NCI-H460 (cell line): ENCODE measurements at places on chromosomes 5 and 9. TPM values are rescaled to one million over a fixed set of nuclear protein-coding genes. Genes with fewer than 3 reads are reported as not detected.

The ZFP62 gene
- 38.7 and 44.1 TPM in 2 replicates for total RNA-seq

The C9orf50 gene
- total RNA-seq: 0.20 TPM in 1 of 2 replicates, not detected in the other

The RHOBTB3 gene
- total RNA-seq: 148 and 149 TPM in 2 replicates

The IRX2 gene
- total RNA-seq: 30.6 and 33.9 TPM in 2 replicates

The FGF18 gene
- total RNA-seq: not detected in 2 replicates

GRCh38 chr9:125646217-125646616 is 60.8 kb downstream of the MAPKAP1 start:
- no peak for DNase-seq

DNA sequence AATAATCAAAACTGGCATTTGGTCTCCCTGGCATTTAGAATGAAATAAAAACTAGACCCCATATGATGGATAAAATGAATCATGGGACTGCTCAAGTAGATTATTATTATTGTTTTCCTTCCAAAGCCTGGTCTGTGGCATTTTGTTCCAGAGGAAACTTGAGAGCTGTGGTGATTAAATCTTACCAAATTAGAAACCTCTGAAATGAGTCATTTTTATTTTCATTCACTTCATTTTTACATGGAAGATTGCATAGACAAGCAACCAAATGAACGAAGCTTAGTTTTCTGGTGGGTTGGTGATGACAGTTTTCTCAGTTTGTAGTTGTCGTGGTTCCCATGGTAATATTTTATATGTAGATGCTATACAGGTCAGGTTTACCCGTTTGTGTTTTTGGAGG is 23.4 kb downstream of the PAM start:
- DNase-seq: no peak

- no peak for DNase-seq
These were observed 30.9 kb downstream of the RHOBTB3 start for GRCh38 chr5:95761771-95762651.

- no peak for DNase-seq
These were observed 235.2 kb downstream of the NR3C1 start for GRCh38 chr5:143168171-143168741.

GRCh38 chr5:11361768-11362167 is 542.5 kb downstream of the CTNND2 start:
- DNase-seq: no peak

DNA sequence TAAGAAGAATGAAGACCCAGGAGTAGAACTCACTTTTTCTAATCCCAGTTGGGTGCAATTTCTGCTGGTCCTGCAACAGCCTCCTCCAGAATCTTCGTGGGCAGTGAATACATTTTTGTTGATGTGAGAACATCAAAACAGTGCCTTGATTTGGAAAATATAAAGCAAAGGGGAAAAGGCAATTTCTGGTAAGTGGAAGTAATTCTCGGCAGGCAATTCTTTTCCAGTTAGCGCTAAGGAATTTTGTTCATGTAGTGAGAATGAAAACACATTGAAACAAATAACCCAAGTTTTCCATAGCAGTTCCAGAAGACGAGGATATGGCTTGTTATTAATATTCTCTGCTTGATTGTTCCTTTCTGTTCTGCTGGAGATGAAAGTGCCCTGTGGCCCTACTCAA is 178.7 kb downstream of the SPATA31D1 start:
- no peak for DNase-seq

DNA sequence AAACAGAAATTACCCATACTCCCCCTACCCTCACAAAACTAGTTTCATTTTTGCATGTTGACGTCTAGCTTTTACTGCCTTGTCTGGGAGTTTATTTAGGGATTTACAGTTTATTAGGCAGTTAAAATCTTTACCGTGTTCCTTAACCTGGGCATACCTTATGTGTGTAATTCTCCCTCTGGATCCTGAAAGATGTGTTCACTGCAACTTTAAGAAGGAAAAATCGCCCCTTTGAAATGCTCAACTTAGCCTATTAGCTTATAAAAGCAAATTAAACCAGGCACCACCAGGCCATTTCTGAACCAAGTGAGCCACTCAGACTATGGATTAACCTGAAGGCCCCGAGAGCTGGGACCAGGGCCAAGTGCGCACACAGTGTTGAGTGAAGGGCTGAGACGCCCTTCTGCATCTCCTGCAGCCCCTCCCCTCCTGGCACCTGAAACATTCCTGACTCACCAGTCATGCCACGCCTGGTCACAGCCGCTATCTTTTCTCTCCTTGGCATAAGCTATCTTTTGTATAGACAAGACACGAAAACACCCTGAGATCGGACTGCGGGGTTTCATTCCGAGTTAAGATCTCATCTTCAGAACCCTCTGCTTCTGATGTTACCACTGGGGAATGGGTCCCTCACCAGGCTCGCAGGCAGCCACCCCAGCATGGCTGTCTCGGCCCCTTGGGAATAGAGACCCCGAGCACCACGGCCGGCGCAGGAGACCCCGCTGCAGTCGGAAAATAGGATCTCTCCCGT is 111.9 kb downstream of the ROR2 start:
- peak; percentile 6 for DNase-seq

DNA sequence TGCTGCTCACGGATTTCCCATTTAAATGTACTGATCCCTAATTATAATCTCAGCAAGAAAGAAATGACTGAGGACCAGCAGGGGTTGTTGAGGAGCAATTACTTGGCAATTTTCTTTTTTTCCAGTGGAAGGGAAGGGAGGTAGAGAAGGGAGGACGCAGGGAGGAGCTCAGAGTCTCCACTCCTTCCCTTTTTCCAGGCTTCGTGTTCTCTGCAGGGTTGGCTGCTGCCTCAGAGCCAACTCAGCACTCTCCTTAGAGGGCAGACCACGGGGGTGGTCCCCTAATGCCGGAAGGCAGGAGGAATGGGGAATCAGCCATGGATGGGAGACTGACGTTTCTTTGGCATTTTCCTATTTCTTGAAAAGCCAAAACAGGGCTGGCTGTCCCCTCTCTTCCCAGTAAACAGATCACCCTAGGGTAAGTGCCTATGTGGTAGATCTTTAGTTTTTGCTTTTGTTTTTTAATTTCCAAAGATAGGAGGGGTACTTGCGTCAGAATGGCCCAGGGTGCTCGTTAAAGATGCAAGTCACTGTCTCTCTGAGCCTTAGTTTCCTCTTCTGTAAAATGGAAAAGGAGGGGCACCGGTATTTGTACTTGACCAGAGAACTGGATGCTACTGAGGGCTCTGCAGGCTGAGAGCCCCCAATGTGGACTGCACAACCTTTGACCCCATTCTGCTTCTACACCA is 39.6 kb upstream of the LCP2 start:
- DNase-seq: no peak

GRCh38 chr5:141514330-141515133 is 25.7 kb downstream of the PCDHGC5 start:
- DNase-seq: peak; percentile 40

DNA sequence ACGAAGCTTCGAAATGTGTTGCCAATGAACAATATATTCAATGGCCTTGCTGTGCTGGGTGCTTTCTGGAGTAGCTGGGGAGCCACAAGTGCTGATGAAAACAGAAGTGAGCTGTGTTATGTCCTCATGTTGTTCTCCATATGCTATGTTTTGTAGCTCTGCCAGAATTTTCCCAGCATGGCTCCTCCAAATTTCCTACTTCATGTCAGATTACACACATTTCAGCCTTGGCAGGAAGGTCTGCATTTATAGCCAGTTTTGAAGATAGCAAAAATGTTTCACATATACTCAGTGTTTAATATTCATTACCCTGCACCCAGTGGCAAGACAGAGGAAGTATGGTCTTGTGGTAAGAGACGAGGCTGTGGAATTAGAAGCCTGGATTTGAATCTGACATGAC is 22.6 kb upstream of the NMUR2 start:
- no peak for DNase-seq

GRCh38 chr9:133048595-133048994 is 13.2 kb upstream of the CEL start:
- DNase-seq: peak; percentile 14

DNA sequence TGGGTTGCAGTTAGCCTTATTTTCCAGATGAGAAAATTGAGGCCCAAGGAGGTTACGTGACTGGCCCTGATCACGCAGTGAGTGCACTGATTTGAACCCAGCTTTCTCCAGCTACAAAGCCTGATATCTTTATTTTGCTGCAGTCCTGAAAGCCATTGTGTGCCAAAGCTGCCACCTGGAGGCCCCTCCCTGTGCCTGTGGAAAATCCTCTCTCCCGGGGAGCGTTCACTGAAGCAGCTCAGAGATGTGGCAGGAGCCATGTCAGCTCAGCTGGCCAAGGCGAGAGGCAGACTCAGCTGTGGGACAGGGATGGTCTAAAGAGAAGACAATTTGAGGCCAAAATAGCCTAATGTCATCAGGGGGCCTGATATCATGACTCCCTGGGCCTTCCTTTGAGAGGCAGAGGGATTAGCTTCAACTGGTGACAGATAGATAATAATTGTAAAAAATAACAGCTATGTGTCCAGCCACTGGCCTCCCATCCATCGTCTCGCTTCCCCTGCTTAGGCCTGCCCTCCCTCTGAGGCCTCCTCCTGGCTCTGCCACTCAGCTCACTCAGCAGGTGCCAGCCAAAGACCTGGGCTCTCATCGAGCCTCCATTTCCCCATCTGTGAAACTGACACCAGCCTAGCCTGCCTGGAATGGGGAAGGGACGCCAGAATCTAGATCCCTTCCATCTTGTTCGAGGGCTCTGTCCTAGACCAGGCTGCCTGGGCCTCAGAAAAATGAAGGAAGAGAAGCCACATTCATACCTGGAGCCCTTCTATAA is 74.3 kb upstream of the GGTA1 start:
- DNase-seq: no peak
